ENCODE measurements at places on chromosomes 2 and 18.

DNA sequence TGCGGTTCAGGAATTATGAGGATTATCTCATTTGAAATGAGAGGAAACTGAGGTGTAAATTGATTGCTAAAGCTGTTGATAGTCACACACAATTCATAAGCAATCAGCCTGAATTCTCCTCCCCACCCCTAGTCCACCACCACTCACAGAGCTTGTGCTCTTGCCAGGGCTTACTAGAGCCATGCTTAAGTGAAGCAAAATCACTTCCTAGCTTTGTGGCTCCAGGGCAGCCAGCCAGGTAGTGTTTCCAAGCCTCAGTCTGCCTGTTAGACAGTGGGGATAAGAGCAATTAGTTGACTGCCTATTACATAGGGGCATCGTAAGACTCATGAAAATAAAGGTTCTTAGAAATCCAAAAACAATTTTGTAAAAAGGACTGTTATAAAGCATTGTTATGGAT lies 87.2 kb downstream of the PKP4 start:
- DNase-seq = no peak

GRCh38 chr2:212295571-212295970 lies 243.0 kb downstream of the ERBB4 start:
- no peak for DNase-seq

DNA sequence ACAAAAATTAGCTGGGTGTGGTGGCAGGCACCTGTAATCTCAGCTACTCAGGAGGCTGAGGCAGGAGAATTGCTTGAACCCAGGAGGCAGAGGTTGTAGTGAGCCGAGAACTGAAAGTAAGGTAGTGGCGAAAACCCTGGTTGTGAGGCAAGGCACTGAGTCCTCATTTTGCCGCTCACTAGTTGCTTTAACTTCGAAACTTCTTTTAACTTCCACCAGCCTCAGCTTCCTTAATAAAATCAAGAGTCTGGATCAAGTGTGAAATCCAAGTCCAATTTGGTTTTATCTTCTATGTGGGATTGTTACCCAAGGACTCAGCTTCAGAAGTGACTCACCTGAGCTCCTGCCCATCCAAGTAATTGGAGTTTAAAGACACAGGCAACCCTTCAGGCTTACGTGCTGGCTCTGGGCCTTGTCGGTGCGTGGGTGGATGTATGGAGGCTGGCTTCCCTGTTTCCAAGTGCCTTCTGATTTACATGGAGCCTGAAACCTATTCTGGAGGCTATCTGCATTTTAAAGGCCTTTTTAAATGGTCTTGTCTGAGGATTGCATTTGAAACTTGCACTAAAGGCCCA lies 374.2 kb upstream of the ID2 start:
- no peak for DNase-seq

DNA sequence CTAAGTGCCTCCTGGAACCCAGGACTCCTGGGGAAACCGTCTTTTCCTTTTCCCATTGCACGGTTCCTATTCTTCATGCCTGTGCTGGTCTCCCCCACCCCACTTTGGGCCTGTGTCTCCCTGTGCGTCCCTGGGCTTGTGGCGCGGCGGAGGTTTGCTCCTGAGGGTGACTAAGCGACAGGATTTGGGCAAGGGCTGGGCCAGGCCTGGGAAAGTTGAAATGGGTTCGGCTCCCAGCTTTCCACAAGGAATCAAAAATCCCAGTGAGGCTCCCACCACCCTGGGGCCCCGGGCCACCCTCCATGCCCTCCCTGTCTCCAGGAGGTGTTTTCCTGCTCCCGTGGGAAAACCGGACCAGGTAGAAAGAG lies 197.6 kb downstream of the NDUFA10 start:
- DNase-seq = no peak

DNA sequence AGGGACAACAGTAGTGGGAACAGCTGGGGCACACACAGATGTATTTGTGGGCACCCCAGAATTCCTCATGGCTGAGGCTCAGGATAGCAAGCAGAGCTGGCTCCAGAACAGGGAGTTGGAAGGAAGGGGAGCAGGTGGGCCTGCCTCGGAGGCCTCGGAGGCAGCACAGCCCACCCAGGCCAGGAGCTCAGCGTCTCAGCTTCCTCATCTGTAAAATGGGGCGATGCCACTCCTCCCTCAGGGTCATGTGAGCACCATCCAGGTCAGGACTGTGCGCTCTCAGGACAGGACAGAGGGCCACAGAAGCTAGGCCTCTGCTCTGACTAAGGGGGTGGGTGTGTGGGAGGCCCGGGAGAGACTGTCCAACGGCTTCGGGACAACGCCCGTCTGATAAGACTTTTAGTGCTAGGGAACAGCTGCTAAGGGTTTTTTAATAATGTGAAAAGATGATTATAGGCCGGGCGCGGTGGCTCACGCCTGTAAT lies 106.2 kb downstream of the HDAC4 start:
- no peak for DNase-seq

GRCh38 chr18:61653823-61654551 lies 238.8 kb downstream of the RNF152 start:
- no peak for DNase-seq

All from activated gamma-delta T cell treated with Interleukin-2 at 50 U/mL for 16 hours (primary cell).